T47D (cell line): ENCODE measurements at places on chromosomes 11 and 22.

DNA sequence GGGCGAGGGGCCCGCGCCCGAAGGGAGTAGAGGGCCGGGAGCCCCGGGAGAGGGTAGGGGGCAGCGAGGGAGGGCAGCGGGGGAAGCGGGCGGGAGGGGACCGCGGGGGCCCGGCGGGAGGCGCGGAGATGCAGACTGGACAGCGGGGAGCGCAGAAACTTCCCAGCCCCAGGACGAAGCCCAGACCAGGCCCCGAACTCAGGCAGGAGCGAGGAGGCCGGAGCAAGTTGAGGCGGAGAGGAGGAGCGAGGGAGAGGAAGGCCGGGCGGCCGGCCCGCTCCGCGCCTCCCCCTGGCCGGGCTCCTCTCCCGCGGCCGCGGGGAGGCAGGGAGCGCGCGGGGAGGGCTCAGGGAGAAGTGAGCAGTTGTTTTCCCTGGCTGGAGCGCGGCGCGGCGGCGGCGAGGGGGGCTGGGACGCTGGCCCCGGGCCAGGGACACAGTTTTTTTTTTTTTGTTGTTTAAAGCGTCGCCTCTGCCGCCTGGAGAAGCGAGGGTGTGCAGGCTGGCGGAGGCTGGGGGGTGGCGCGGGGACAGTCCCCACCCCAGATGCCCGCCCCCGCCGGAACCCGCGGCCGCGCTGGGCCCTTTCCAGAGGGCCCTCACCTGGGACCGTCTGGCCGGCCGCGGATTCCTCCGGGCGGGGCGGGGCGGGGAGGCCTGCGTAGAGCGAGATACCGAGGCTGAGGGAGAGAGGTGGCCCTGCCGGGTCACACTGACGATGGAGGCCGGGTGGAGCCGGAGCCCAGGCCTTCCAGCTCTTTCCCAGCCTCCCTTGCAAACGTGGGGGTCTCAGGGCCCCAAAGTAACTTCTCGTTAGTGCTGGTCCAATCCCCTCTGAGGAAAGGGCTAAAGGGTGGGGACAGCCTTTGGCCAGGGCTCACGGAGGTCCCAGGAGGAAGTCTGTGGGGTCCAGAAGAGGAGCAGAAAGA is at the start of gene LTBP3:
Gene LTBP3 (minus strand): TSS at position 358 of the 928 bp plus-strand sequence. CDS start 400 bp downstream, outside the sequence.
- peak; percentile 90 for DNase-seq

DNA sequence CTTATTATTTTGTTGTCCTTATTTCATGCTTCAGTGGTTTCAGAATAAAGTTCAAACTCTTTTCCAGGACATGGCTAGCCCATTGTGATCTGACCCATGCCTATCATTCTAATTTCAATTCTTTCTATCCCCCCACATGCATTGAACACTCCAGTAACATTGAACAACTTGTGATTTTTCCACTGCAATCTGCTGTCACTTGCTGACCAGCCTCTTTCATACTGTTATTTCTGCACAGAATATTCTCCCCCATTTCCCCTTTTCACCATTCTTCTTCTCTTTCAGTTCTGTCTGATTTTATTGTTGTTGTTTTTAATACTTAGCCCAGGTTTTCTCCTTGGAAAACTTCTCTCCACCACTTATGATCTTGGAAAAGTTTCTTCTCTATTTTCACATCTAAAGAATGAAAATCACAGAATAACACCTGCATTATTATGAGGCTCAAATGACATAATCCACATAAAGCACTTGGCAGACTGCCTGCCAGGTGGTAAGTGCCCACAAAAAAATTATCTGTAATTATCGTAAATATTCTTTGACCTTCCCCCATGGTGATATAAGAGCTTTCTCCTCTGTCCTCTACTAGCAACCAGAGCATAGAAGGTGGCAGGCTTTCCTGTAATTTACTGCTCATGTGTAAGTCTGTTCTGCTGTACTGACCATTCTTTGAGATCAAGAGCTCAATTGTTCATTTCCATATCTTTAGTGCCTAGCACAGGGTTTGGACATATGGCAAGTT is 51.9 kb upstream of the EED start:
- no peak for DNase-seq

DNA sequence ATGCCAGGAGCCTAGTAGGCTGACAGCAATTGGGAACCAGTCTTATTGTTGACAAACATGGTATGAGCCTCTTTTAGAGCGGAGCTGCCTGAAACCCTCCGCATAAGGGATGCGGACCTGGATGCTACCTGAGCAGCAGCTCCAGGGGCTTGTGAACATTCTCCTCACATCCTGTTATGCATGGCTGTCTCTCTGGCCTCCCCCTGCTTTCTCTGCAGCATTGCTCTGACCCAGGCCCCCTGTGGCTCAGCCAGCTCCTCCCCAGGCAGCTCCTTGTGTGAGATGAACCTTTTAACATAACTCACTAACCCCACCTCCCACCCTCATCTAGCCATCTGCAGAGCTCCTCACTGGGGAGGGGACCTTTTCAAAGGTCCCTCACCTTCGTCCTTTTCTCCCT is 6.0 kb downstream of the BMAL1 start:
- no peak for DNase-seq

DNA sequence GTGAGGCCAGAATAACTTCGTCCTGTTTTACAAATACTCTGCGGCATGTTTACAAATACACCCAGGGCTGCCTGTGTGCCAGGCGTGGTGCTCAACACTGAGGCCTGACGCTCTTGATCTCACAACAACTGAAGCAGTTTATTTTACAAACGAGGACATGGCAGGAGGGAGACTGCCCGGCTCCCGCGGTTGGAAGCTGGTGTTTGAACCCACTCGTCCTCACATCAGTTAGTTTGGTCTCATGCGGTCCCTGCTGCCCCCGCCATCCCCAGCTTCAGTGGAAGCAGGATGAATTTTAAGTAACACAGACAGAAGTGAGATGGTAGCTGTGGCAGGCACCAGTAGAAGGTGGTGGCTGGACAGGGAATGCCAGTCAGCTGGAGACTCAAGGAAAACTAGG is 16.4 kb downstream of the KIAA0930 start:
- DNase-seq, result no peak

- DNase-seq, result no peak
Measured at GRCh38 chr11:74663315-74663714, 67.9 kb downstream of the CHRDL2 start.

DNA sequence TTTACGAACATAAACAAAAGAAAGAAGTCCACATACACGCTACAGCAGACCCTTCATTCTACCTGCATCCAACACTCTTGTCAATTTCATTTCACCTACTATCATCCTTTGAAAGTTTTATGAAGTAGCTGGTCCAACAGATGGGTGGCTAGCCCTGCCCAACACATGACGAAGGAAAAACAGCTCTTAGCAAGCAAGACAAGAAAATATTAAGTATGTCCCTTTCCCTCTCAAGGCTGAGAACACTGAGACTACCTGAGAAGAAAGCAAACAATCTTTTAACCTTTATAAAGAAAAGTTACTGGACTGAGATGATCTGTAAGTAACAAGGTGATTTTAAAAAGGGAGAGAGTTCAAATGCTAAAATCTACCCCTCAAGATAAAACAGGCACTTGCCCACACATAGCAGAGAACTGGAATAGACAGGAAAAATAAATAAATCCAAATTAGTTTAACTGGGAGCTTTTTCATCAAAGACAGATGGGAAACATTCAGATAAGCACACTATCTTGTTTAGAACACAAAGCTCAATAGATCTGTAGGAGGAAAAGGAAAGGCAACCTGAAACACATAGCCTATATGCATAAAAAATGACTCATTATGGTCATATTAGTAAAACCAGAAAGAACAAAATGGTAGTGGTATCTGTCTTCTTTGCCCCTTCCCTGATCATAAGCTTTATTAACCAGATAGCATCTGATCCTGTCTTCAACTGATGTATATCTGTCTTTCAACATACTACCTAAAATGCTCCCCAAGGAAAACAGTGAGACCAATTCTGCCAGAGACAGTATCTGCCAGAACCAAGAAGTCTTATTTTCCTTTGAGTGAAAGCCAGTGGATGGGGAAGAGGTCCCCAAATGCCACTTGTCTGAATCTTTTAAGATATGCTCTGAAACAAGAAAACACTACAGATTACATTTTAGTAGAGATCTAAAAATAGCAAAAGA is 104.3 kb downstream of the MRTFA start:
- DNase-seq, result no peak

DNA sequence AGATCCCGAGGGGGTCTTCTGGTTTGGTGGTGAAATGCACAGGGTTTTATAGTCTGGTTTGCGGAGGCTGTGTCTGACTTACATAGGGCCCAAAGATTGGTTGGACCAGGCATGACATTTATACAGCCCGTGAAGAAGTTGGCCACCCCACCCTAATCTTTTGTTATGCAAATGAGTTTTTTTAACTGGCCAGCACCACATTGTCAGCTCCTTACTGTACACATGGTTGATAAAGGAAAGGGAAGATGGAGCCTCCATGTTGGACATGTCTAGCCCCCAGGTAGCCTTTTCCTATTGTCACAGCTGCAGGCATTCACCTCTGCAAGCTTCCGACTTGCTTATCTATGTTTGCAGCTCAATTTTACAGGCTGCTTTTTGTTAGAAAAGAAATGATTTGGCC is 70.1 kb downstream of the WT1 start:
- no peak for DNase-seq

DNA sequence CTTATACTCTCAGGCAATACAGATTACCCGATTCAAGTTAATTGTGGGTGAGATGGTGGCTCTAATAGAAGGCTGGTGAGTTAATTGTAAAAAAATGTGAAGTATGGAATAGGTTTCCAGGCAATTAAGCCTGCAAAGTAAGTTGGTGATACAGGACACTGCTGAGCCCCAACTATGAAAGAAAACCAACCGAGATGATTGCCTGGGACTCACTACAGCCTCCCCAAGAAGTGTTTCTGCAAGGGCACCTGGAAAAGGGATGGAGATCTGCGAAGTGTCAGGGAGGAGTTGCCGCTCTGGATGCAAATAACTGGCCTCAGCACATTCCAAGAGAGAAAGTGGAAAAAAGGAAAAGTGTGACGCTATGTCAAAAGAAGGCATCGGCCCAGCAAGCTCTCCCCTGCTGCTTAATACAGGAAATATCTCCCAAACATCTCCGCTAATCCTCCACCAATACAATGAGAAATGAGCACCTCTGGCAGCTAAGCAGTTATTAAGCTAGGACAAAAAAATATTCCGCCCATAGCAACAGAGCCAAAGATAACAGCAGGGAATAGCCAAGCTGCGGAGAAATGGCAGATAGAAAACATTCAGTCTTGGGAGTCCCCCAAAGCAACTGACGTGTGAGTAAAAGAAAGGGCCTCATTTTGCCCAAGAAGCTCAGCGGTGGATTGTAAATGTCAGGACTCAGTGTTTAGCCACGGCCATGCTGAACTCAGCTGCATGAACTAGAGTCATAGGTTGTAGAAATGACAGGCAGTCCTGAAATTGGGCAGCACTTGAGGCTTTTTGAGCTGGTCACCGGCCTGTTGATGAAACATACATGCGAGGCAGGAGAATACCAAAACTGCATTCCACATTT is 133.7 kb downstream of the SNX19 start:
- no peak for DNase-seq

- no peak for DNase-seq
Measured at GRCh38 chr11:106627694-106628093, 390.6 kb downstream of the GUCY1A2 start.

GRCh38 chr11:79237703-79238102 is 203.1 kb downstream of the TENM4 start:
- no peak for DNase-seq

DNA sequence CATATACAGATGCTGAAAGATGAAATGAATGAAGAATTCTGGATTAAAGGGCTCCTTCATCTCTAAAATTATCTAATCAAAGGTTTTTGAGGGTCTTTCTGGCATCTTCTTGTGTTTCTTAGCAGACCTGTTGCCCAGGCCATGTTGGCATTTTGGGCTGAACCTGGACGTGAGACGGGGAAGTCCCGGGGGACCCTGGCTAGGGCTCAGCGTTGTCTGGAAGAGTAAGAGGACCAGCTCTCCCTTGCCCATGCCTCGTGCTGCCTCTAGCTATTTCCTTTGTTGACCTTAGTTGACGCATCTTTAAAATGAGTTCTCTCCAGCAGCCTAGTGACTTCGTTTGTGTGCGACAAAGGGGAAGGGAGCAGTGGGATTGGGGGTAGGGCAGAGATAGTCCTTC is 152.2 kb downstream of the ST3GAL4 start:
- DNase-seq, result no peak

- DNase-seq, result peak; percentile 27
Measured at GRCh38 chr11:91860661-91861060, 364.0 kb upstream of the FAT3 start.

DNA sequence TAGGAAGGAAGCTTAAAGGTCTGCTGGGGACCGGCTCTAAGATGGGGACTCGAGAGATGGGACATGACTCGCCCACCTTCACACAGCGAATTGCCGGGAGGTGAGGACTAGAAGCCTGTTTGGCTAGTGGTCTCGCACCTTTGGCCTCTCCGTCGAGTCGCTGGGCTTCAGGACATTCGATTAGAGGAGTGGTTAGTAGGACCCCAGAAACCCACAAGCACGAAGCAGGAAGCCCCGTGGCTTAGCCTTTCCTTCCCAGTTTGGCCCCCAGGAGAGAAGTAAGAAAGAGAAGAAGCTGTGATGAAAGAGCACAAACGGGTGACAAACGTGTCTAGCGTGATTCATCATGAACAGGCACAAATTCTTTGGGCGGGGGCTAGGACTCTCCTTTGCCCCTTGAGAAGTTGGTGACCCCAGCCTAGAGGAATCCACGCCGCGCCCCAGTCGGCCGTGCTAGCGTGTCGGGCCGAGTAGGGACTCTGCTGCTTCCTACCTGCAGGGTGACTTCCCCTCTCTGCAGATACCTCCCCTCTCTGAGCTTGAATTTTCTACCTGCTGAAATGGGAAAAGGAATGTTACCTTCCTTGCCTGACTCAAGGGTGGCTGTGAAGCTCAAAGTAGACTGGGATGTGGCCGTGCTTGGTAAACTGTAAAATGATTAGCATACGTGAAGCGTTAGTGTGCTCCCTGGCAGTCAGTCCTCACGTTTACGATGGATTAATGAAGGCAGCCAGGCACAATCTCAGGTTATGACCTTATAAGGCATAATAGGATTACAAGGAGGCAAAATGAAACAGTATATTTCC is 1.1 kb upstream of the ADM start:
- DNase-seq, result peak; percentile 13

DNA sequence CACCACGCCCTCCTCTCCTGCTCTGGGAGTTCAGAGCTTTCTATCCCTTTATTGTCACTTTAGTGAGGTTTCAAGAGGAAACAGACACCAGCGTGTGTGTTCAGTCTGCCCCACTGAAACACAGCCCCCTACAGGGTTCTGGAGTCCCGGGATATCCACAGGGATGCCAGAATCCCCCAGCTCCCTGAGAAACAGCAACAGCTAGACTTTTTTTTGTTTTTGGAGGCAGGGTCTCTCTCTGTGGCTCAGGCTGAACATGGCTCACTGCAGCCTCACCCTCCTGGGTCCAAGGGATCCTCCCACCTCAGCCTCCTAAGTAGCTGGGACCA is 10.4 kb downstream of the SULT4A1 start:
- DNase-seq, result no peak

- DNase-seq, result no peak
Measured at GRCh38 chr11:118532091-118532490, 1.1 kb downstream of the TMEM25 start.

GRCh38 chr11:81707881-81708280 is 1025.8 kb downstream of the FAM181B start:
- DNase-seq, result no peak

GRCh38 chr11:121567995-121568394 is 115.2 kb upstream of the SORL1-AS1 start:
- no peak for DNase-seq
